ENCODE measurements at places on chromosomes 16 and 17.
A peak's percentile ranks its signal among the peaks of the same experiment; 100 is the strongest.

GRCh38 chr16:10765772-10766171 lies 22.1 kb downstream of the NUBP1 start:
- peak; percentile 33 for DNase-seq

- DNase-seq: no peak
Measured at GRCh38 chr17:6245301-6246177, 175.4 kb downstream of the WSCD1 start.

- DNase-seq: no peak
Measured at GRCh38 chr16:54654429-54654828, 276.2 kb upstream of the IRX5 start.

- DNase-seq: no peak
Measured at GRCh38 chr16:12513076-12513790, 290.5 kb downstream of the CPPED1 start.

- no peak for DNase-seq
Measured at GRCh38 chr16:54193013-54193664, 93.4 kb downstream of the IRX3 start.

- DNase-seq: no peak
Measured at GRCh38 chr17:50153650-50154575, 3.4 kb upstream of the PPP1R9B start.

GRCh38 chr17:9928601-9929333 lies 23.7 kb upstream of the RCVRN start:
- no peak for DNase-seq

DNA sequence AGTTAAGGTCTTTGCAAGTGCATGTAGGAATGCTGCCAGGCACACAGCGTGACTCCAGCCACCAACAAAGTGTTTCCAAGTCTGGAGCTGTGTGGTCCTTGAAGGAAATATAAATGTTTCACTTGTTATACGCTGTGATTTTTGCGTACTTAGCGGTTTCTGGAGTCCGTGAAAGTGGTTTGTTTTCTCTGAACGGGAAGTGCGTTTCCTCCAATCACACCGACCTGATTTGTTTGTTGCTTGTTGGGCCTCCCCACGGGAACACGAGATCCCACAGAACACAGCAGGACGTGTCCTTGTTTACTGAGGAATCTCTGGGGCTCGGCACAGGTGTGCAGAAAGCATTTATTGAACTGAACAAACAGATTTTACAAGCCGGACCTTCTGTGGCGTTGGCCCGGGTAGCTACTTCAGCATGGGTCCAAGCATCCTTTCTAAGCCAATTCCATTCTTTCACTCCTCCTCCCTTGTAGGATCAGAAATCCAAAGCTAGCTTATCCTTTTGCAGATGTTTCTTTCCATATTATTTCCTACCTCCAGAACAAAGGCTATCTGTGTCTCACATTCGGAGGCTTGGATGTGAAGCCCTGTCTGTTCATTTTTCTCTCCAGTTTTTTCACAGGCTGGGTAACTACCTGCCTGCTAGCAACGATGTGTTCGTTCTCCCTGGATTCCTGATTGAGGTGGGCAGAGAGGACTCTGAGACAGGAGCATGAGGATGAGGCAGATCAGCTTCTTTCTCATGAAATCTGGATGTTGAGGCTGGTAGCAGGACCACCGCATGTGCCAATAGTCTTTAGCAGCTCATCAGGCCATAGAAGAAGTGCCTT lies 44.6 kb downstream of the ABAT start:
- DNase-seq: no peak

DNA sequence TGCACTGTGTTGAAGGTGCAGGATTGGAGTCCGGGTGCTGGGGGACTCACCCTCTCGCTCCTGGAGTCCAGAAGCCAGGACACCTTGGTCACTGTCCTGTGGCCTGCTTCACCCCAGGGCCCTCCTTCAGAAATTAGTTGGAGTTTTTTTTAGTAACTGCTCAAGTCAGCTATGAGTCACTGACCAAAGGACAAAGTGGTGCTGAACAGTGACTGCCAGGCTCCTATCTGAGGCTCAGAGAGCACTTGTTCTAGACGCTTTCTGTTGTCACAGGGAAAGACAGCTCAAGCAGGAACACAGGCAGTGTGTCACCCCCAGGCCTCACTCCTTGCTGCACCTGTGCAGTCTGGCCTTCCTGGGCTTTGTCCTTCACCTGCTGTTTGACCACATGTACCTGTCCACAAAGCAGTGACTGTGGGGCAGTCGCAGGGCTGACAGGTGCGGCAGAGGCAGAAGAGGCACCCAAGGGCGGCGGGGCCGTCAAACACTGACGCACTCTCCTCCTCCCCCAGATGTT lies 4.1 kb upstream of the FAAP100 start:
- DNase-seq: no peak

DNA sequence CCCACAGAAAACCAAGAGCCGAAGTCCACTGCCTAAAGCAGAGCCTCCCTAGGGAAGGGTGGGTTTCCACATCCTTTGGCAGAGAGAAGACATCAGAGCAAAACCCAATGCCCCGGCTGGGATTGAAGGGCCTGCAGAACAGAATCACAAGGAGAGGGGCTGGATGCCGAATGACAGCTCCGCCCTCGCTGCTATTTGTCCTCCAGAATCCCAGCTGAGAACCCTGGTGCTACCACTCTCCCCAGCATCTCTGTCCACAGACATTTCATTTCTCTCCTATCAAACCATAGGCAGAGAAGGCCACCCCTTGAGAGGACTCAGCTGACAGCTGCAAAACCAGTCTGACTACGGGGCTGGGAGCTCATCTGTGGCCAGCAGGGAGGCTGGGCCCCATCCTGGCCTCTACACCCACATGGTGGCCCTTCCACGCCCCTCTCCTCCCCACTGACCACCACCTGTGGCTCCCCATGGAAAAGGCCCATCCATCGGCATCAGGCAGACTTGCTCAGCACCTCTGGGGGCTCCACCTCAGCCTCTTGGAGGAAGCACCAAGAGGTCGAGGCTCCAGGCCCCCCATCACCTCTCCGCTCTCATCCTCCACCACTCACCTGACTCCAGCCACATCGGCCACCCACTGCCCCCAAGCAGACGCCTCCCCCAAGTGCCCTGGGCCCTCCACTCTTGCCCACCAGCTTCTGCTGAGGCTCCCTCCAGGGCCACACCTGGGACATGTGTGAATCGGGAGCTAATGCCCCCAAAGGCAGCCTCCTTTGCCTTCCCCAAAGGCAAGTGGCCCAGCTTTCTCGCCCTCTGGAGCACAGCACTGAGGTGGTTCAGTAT lies 288.5 kb downstream of the C16orf95 start:
- no peak for DNase-seq

DNA sequence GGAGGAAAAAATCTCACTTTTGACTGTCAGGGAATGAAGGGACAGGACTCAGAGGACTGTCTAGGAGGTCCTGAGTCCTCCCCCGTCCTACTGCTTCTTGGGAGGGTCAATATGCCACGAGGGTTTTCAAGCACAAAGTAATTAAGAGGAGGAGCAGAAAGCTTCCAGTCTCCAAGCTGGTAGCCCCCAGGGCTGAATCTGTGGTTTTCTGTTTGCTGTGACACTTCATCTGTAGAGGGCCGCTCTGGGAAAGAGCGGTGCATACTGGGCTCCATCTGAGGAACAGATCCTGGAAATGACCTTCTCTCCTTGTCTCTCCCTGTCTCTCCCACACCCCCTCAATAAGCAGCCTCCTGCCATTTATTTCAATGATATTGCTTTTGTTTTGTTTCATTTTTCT lies 180.1 kb upstream of the SDK2 start:
- DNase-seq: no peak

DNA sequence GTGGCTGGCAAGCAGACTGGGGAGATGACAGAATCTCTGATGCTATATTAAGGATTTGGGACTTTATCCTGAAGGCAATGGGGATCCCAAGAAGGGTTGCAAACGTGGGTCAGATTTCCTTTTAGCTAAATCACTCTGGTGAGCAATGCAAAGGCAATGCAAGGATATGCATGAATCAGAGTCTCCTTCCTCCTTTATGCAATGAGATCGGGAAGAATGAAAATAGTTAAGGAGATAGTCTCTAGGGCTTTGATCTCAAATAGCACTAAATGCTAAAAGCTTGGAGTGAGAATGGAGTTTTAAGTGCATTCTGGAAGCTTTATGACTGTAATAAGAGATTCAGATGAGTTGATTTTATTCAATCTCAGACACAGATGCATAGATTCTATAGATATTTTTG lies 27.2 kb upstream of the SHISA9 start:
- no peak for DNase-seq

DNA sequence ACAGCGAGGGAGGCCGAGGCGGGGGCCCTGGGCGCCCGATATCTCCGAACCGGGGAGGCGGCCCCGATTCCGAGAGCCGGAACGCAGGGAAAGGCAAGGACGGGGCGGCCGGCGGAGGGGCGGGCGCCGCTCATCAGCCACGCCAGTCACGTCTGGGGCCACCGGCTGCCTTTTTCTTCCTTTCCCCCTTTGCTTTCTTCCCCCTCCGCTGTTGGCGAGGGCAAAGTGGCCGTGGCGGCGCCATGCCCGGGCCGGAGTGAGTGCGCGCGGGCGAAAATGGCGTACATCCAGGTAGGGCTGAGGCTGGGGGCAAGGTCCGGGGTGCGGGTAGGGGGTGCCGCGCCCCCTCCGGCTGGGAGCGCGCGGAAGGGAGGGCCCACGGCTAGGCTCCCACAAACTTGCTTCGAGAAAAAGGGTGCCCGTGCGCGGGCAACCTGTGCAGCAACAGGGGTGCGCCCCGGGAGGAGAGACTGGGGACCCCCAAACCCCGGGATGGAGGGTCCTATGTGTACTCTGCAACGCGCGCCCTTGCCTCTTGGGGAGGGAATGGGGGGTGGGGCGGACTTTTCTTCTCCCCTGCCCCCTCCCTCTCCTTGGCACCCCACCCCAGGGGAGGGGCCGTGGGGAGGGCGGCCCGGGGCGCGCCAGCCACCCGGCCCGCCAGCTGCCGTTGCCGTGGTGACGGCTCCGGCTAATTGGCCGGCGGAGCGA lies 486 bp downstream of the SYT17 start:
- DNase-seq: no peak

GRCh38 chr17:2055292-2056205 lies 646 bp downstream of the HIC1 start:
- DNase-seq: no peak

DNA sequence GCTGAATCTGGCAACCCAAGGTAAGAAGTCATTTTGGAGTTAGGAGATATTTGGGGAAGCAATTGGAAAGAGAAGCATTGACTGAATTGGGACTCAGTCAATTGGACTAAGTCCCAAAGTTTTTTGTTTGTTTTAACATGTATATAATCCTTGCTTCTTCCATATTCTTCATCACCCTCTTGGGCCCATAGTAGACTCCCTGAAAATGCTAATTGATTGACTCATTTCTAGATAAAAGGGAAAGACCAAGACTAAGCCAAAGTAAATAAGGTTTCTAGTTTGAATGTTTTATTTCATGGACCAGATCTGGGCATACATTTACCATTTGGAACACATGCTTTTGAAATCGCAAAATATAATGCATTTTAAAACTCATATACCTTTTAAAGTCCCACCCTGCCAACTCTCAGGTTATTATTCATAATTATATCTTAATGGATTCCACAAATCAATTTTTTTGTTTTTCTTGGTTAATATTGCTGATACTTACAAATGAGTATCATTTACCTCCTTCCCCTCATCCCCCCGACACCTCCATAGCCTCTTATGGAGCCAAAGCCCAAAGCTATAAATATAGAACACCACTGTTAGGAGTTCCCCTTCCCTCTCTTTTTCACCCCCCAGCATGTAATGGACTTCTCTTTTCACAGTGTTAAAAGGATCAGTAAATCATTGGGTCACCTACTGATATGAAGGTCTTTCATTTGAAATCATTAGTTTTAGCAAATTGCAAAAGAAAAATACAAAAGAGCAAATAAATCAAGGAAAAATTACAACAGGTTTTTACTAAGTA lies 674.0 kb upstream of the SOX9 start:
- DNase-seq: no peak

DNA sequence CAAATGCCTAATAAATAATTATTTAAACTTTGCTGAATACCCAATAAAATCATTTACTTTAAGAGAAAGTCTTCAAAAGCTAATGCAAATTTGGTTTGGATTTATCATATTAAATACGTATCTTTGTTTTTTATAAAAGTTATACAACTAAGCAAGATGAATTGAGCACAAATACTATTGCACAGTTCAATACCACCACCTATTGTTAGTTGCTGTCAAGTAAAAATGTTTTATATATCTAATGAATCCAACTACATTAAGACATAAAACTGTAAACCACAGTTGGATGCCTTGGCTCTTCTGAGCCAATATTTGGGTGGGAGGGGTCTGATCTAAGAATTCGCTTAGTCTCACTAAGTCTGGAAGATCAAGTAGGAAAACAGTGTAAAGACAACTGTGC lies 7.7 kb downstream of the FBXL20 start:
- DNase-seq: no peak

DNA sequence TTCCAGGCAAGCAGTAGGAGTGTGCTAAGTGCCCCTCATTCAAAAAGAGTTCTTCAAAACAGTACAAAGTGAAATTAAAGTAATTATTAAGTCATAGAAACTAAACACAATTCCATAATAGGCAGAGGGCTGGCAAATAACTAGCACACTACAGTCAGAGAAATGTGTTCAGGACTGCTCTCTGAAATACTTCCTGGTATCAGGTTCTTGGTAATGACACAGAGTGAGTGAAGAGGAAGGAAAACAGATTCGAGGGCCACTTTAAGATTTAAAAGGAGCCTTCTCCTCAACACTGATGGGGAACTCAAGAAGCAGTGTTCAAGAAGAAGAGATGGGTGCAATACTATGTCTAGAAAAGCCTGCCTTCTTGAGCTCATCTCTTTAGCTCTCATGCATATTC lies 139.2 kb downstream of the TOX3 start:
- no peak for DNase-seq

- DNase-seq: no peak
Measured at GRCh38 chr16:19701091-19701490, 16.9 kb downstream of the KNOP1 start.

DNA sequence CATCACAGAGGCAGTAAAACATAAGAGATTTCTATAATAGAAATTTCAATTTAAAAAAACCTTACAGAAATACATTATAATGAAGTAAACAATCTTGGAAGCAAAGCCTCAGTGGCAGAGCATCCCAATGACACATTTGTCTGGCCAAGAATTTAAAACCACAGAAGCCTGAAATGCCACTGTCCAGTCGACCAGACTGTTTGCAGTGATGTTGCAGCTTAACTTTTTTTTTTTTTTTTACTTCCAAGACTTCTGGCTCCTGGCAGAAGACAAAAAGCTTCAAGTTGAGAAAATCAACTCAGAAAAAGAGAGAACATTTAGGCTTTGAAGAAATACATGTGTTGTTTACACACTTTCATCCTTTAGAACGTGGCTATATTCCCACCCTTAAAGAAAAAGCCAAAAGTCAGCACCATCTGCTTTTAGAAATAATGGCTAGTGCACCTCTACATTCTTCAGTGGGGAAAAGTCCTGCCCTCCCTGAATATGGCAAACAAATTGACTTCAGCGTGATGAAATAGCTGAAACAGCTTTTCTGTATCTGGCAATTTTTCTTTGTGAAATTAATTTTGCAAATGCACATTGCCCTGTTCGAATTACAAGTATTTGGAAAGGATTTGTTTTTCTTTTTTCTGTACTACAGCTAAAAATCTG lies 205.5 kb upstream of the MON1B start:
- no peak for DNase-seq

- DNase-seq: no peak
Measured at GRCh38 chr16:2946649-2947048, 17.4 kb upstream of the KREMEN2 start.

Data from activated gamma-delta T cell treated with anti-CD3 and anti-CD28 coated beads, Interleukin-2, amount 50 U/mL, for 16 hours (primary cell).